Neural cell (in vitro differentiated cells): ENCODE measurements at places on chromosomes 5 and 9. TPM values are rescaled to one million over a fixed set of nuclear protein-coding genes. Genes with fewer than 3 reads are reported as not detected.

The RANBP17 gene
- polyA plus RNA-seq = 25.5 and 35.6 TPM in 2 replicates

The PKN3 gene
- polyA plus RNA-seq = 0.06 and 1.4 TPM in 2 replicates

The QRFP gene
- polyA plus RNA-seq = not detected in 2 replicates

The CLIC3 gene
- polyA plus RNA-seq = not detected in 2 replicates

The AGXT2 gene
- polyA plus RNA-seq = not detected in 2 replicates

The WNK2 gene
- polyA plus RNA-seq = 37.1 and 38.3 TPM in 2 replicates

The LCN1 gene
- not detected in 2 replicates for polyA plus RNA-seq

The TMC1 gene
- not detected in 2 replicates for polyA plus RNA-seq

The PCDHGA8 gene
- 0.19 and 0.38 TPM in 2 replicates for polyA plus RNA-seq

The MAMDC4 gene
- 13.1 and 23.6 TPM in 2 replicates for polyA plus RNA-seq

The IL3 gene
- polyA plus RNA-seq = not detected in 2 replicates

The DMRT3 gene
- polyA plus RNA-seq = not detected in 2 replicates

The PDZD2 gene
- polyA plus RNA-seq = 3.1 and 4.0 TPM in 2 replicates

The GRM6 gene
- polyA plus RNA-seq = not detected in 2 replicates

The SHC3 gene
- polyA plus RNA-seq = 20.1 and 22.9 TPM in 2 replicates

The MLANA gene
- polyA plus RNA-seq = not detected in 2 replicates

The CRHBP gene
- polyA plus RNA-seq = not detected in 2 replicates

The SEMA5A gene
- 3.2 and 4.3 TPM in 2 replicates for polyA plus RNA-seq

The STC2 gene
- polyA plus RNA-seq = 0.09 and 0.26 TPM in 2 replicates

The SLC36A1 gene
- 5.0 and 5.3 TPM in 2 replicates for polyA plus RNA-seq

The LIFR gene
- 5.8 and 6.1 TPM in 2 replicates for polyA plus RNA-seq

The PHYHD1 gene
- polyA plus RNA-seq = not detected in 2 replicates

The RMRP gene
- 9,508 TPM in 1 of 2 replicates, not detected in the other for polyA plus RNA-seq

The ORM2 gene
- not detected in 2 replicates for polyA plus RNA-seq

The CCDC192 gene
- not detected in 2 replicates for polyA plus RNA-seq

The TMEM38B gene
- polyA plus RNA-seq = 24.5 and 30.9 TPM in 2 replicates

The LCP2 gene
- not detected in 2 replicates for polyA plus RNA-seq

The MINAR2 gene
- 0.19 TPM in 1 of 2 replicates, not detected in the other for polyA plus RNA-seq

The SMIM3 gene
- polyA plus RNA-seq = 3.7 and 5.2 TPM in 2 replicates

The GLE1 gene
- 29.6 and 33.2 TPM in 2 replicates for polyA plus RNA-seq

The AGGF1 gene
- polyA plus RNA-seq = 36.8 and 41.2 TPM in 2 replicates

The SNCAIP gene
- 25.6 and 29.9 TPM in 2 replicates for polyA plus RNA-seq

The PCDHB11 gene
- polyA plus RNA-seq = 2.7 and 3.7 TPM in 2 replicates

The FOXD4L3 gene
- not detected in 2 replicates for polyA plus RNA-seq

The PDLIM4 gene
- polyA plus RNA-seq = not detected in 2 replicates

The CER1 gene
- not detected in 2 replicates for polyA plus RNA-seq

The FOXD4L6 gene
- 0.40 and 2.3 TPM in 2 replicates for polyA plus RNA-seq

The PLPP1 gene
- 33.9 and 42.9 TPM in 2 replicates for polyA plus RNA-seq

The PCDHA1 gene
- polyA plus RNA-seq = 0.28 TPM in 1 of 2 replicates, not detected in the other

The CCL19 gene
- polyA plus RNA-seq = not detected in 2 replicates
